Activated T-cell treated with anti-CD3 and anti-CD28 coated beads, Interleukin-2, amount 50 U/mL, for 24 hours (primary cell): ENCODE measurements at places on chromosomes 3 and 15.

- DNase-seq, result no peak
These were observed 13.9 kb downstream of the NR1I2 start for GRCh38 chr3:119795849-119796248.

GRCh38 chr3:13064964-13065363, 8.3 kb downstream of the IQSEC1 start:
- DNase-seq, result no peak

- no peak for DNase-seq
These were observed 13.2 kb upstream of the TMEM212 start for GRCh38 chr3:171829841-171830517.

- no peak for DNase-seq
These were observed 91.2 kb downstream of the MB21D2 start for GRCh38 chr3:192826214-192827006.

- DNase-seq, result no peak
These were observed 7.5 kb downstream of the EXOSC7 start for GRCh38 chr3:44983484-44983941.

DNA sequence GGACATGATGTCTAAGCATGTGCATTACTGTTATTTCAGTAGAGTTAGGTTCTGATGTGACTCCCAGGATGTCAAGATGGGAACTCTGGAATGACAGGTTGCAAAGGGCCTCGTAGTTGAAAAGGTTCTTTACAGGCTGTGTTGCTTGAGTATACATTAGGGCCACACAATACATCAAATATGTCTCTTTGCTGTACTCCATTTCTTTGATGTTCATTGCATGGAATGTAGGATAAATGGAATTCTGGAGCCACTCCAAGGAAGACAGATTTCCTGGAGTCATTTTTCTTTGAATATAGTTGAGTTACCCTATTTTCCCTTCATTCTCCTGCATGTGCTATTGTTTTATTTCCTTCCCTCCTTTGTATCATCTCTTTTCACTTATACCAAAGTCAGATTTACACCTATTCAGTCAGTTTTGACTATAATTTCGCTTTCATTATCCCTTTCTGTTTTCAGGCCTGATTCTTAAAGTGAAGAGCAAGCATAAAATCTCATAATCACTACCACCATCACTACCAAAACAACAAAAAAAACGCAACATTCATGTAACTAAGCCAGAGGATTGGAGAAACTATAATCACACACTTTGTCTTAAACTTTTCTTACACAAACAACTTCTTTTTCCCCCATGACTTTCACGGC, 61.2 kb upstream of the PTX3 start:
- no peak for DNase-seq

- DNase-seq, result no peak
These were observed 115.3 kb downstream of the PLCH1 start for GRCh38 chr3:155629556-155629955.

DNA sequence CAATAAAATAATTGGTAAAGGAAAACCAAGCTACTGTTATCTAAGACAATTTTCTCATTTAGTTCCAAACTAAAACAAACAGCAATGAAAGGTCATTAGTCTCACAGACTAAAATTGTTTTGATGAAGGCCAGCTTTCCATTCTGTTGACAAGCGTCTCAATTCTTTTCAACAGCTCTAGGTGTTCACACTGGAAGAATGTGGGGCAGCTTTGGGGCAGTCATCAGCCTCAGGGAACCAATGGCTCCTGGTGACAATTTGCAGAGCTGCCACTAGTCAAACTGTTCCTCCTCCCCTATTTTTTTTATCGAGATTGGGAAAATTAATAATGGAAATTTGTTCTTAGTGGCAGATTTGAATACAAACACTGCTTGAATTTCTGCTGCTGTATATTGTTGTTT, 104.2 kb downstream of the MEIS2 start:
- DNase-seq, result no peak

DNA sequence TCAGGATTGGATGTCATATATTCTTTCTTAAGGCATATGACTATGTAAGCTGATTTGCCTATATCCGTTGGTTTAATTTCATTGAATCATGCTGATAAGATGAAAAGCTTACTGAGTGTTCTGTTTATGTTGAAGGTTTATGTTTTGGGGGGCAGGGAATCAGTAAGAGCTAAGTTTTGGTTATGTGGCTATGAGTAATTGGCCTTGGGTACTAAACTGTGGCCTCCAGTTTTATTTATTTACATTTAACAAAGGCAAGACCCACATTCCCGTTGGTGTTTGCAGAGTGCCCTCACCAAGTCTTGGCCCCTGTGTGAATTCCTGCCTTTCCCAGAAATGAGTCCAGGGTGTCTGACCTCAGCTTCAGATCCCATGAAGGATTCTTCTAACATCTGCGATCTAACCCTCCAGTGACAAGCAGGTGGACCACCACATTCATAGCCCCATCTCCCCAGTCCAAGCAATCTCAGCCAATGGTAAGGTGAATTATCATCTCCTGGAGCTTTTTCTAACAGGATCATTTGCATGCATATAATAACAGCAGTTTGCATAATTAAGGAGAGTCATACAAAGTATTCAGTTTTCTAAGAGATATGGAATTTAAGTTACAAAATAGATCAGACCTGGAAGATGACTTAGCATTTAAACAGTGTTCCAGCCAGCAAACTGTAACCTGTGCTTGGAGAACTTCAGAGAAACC, 27.4 kb downstream of the GLDN start:
- DNase-seq, result no peak

DNA sequence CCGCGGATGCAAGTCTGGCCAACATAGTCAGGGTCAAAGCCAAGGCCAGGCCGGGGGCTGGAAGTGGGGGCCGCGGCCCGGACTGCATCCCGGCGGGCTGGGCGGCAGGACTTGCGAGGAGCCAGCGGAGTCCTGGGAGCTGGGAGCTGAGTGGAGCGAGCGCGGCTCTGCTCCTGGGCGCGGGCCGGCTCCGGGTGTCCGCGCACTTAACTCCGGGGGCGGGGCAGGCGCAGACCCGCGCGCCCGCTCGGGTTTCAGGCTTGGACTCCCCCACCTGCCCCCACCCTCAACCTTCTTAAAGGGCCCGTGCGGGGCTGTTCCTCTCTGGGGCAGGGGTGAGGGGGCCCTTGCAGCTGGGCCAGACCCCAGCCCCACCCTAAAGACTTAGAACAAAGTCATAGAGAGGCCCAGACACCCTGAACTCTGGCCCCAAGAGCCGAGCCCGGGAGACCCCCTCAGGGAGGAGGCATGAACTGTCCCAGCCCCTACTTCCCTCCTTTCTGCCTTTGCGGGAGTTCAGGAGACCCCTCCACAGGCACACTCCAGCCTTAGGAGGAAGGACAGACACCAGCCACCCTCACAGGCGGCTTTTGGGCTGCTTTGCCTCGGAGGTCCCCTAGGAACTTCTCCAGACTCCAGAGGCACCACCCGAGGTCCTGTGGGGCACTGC, at the start of gene CSPG4:
Gene CSPG4, minus strand, starts transcription at position 181 of the 670 bp plus-strand sequence. Its CDS starts 93 bp downstream, at position 88.
- DNase-seq, result no peak

DNA sequence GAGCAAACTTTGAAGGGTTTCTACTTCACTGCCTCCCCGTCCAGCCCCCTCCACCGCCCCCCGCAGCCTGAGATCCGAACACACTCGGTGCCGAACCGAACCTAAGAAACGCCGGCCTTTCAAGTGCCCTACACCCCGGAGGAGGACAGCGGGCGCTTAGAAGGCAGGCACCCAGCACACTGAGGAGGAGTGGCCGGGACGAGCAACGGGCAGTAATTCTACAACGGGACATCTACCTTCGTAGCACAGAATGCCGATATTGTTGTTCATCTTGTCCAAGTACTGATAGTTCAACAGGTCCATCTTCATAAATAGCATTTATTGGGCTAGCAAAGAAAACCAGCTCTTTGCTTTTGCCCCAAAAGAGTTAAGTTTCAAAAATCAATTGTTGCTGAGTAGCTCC, 513 bp downstream of the VGLL4 start:
- peak; percentile 56 for DNase-seq

DNA sequence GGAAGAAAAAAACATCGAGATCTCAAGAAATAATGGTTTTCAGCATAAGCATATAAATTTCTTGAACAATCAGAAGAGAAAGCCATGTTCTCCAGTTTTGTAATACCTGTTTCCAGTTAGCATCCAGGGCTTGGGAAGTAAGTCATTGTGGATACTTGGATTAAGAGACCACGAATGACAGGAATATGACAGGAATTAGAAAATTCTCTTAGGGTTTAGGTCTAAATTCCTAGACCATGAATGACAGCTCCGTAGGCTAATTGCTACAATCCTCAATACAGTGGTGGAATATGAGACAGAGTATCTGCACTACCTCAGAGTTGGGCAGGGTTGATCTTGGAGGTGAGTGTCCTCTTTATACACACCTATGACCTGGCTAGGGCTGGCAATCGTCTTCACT, 517.5 kb downstream of the NTRK3 start:
- DNase-seq, result no peak

- no peak for DNase-seq
These were observed 50.7 kb downstream of the PEAK1 start for GRCh38 chr15:77369168-77369567.

- DNase-seq, result no peak
These were observed 349.3 kb downstream of the TIGIT start for GRCh38 chr3:114642951-114643741.

DNA sequence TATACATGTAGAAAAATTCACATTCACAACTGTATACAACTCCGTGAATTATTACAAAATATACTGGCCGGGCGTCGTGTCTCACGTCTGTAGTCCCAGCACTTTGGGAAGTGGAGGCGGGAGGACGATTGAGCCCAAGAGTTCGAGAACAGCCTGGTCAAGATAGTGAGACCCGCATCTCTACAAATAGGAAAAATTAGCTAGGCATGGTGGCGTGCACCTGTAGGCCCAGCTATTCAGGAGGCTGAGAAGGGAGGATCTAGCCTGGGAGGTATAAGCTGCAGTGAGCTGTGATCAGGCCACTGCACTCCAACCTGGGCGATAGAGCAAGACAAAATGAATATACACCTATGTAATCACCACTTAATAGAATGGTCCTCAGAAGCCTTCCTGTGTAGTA, 1.3 kb downstream of the RAD51 start:
- DNase-seq, result no peak

- no peak for DNase-seq
These were observed 7.0 kb upstream of the FSTL1 start for GRCh38 chr3:120457827-120458226.

GRCh38 chr15:82731527-82731926, 21.9 kb upstream of the AP3B2 start:
- DNase-seq, result no peak
